ENCODE measurements at places on chromosomes 3 and 15.

DNA sequence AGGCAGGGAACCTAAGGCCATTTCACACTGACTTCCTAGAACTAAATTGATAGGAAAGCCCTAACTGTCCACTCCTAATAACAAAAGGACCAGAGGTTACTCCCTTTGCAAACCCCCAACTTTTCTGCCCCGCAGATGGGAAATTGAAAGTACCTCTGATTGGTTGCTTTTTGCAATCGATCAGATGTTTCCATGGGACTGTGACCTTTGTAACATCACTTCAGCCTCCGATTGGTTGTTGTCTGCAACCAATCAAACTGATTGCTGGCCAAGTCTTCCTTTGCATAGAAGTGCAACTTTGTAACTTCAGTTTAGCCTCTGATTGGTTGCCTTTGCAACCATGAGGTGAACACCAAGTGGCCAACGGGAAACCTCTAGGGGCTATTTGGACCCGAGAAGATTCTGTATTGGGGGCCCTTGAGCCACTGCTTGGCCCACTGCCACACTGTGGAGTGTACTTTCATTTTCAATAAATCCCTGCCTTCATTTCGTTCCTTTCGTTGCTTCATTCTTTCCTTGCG is 11.3 kb upstream of the KNL1 start:
- DNase-seq = no peak

DNA sequence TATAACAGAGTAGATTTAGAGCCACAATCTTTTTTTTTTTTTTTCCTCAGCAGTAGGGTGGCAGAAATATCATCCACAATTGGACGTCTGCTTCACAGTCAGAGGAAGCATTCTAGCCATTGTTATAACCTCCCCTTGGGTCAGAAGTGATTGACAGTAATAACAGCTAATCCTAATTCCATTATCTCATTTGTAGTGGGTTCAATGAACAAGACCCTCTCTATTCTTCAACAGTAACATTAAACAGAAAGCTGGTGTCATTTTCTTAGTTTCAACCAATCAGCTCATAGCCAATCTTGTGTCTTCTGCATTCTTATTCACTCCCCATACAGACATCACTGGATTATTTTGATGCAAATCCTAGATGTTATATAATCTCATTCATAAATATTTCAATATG is 44.6 kb downstream of the QTRT2 start:
- DNase-seq = no peak

- no peak for DNase-seq
Observed at GRCh38 chr3:46701181-46701939, at the start of gene TMIE. TSS of gene TMIE (plus strand) at chr3:46701392. CDS start at chr3:46701488, 96 bp downstream.

DNA sequence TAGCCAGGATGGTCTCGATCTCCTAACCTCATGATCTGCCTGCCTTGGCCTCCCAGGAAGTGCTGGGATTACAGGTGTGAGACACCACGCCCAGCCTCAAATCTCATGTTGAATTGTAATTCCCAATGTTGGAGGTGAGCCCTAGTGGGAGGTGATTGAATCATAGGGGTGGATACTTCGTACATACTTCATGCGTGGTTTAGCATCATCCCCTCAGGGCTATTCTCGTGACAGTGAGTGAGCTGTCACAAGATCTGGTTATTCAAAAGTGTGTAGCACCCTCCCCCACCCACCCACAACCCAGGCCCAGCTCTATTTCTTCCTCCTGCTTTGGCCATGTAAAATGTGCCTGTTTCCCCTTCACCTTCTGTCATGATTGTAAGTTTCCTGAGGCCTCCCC is 236.9 kb upstream of the IL12A start:
- no peak for DNase-seq

GRCh38 chr3:196979545-196979944 is 10.9 kb upstream of the PIGZ start:
- DNase-seq = no peak

- DNase-seq = no peak
Observed at GRCh38 chr15:25777037-25777436, 86.1 kb downstream of the ATP10A start.

GRCh38 chr3:112010636-112011035 is 11.9 kb downstream of the TAGLN3 start:
- no peak for DNase-seq

GRCh38 chr3:170162052-170162451 is 19.5 kb downstream of the PHC3 start:
- DNase-seq = no peak

DNA sequence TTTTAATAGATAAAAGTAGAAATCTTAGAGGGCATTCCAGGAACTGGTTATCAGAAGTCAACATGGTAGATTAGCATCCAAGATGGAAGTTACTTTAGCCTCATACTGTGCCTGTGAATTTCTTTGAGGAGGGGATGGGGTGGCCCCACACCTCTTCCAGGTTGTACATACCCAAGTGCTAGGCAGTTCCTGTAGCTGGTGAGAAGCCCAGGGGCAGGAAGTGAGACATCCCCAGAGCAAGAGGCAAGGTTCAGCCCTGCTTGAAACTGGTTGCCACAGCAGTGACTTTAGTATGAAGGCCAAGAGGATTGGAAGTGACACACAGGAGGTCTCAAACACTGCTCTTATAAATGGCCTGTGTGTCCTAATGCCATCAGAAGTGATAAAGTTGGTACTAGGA is 11.9 kb downstream of the GTPBP8 start:
- no peak for DNase-seq

DNA sequence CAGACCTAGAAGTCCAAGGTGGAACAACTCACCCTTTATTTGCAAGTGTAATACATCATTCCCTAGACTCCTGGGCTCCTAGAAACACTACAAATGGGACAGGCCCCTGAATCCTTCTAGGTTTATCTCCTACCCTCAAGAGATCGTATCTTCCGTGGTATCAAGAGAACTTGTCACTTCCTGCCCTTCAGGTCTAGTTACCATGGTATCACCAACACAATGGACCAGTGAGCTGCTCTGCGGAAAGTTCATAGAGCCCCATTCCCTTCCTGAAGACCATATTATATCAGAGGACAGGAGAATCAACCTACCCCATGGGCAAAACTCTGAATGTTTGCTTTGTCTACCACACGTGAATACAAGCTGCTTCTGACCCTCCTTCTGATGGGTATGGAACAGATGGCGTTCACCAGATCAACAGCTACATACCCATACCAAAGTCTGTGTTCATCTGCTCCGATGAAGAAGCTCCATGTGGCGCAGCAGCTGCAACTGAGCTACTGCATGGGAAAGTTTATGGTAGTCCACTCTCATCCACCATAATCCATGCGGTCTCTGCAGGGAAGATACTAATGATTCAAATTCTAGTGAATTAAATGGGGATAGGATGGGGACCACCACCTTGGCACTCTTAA is 84.6 kb upstream of the KLF13 start:
- DNase-seq = no peak

GRCh38 chr15:83653639-83654378 is at the start of gene ADAMTSL3:
TSS of gene ADAMTSL3 (plus strand) at chr15:83654123. CDS start at chr15:83655762, 1,639 bp downstream.
- no peak for DNase-seq

DNA sequence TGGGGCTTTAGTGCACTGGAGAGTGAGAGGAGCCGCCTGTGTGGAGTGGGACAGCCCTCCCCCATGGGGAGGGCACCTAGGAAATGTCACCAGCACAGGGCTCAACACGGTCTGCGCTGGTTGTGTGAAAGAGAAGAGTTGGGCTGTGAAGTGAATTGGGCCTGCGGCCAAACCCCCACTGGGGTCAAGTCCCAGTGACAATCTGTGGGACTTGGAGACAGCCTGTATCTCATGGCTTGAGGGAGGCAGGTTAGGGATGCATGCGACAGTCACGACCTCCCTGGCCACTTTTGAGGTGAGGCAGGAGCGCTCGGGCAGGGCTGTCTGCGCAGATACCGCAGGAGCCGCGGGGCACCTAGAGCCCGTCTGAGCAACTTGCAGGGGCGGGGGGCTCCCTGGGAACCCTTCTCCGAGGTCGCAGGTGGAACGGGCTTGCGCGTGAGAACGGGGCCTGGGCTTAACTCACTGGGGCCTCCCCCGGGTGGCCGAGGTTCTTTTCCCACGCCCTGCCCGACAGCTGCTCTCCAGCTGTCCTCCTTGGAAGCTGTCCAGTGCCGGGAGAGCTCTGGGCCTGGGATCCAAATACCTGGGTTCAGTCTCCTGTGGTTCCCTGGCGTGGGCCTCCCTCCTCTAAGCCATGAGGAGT is 77.4 kb downstream of the SNRK start:
- no peak for DNase-seq

DNA sequence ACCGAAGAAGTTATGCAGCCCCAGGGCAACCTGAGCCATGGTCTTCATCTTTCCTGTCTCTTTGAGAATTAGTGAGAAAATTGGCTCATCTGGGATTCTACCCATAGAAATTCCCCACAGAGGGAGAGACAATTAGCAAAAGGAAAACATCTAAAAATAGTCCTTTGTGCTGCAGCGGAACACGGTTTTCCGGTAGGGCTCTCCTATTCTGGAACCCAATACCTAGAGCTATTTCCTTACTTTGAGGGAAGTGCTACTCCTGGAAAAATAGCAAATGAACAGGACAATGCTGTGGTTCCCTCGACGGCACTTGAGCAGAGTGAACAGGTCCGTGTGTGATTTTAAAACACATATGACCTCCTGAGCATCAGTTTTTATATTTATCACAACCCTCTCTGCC is 210.5 kb downstream of the FGF12 start:
- DNase-seq = no peak

GRCh38 chr3:115403786-115404185 is 219.5 kb upstream of the GAP43 start:
- DNase-seq = no peak

DNA sequence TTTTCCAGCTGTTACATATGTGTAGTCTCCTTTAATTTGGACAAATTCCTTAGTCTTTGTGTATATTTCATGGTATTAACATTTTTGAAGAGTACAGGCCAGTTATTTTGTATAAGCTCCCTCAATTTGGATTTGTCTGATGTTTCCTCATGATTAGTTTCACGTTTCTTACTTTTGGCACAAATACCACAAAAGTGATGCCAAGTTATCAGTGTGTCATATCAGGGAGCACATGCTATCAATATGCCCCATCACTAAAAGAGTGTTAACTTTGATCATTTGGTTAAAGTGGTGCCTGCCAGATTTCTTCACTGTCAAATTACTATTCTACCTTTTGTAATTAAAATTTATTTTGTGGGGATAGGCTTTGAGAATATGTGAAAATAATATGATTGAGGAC is 14.6 kb downstream of the PCNP start:
- no peak for DNase-seq

GRCh38 chr3:10556312-10556711 is 50.9 kb upstream of the ATP2B2 start:
- no peak for DNase-seq

DNA sequence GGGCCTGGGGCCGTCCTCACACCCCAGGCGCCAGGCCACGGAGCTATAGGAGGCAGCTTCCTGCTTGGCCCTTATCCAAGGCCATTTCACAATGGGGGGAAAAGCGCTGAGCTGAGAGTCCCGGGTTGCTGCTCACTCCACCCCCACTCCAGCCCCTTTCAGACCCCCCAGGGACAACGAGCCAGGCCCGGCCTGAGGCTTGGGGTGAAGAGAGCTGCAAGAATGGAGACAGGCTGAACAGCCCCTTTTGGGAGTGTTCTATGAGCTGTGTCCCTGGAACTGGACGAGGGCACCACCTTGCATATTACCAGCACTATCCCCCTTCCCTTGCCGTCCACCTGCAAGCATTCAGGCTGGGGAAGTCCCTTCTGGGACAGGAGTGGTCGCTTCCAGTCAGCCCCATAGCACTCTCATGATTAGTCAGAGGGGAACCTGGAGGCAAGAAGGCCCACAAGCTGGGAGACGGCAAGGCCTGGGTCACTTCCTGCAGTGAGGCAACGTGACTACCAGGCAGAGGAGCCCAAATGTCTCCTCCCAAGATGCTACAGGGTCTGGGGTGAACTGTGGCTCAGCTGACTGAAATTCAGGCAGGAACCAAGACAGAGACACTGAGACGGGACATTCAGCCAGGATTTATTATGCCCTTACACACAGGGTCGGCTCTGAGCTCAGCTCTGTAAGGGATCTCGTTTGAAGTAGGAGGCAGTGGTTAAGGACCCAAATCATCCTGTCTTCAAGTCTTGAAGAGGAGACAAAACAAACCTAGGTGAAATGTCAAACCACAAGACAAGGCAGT is 8.6 kb upstream of the SRP14 start:
- DNase-seq = no peak

DNA sequence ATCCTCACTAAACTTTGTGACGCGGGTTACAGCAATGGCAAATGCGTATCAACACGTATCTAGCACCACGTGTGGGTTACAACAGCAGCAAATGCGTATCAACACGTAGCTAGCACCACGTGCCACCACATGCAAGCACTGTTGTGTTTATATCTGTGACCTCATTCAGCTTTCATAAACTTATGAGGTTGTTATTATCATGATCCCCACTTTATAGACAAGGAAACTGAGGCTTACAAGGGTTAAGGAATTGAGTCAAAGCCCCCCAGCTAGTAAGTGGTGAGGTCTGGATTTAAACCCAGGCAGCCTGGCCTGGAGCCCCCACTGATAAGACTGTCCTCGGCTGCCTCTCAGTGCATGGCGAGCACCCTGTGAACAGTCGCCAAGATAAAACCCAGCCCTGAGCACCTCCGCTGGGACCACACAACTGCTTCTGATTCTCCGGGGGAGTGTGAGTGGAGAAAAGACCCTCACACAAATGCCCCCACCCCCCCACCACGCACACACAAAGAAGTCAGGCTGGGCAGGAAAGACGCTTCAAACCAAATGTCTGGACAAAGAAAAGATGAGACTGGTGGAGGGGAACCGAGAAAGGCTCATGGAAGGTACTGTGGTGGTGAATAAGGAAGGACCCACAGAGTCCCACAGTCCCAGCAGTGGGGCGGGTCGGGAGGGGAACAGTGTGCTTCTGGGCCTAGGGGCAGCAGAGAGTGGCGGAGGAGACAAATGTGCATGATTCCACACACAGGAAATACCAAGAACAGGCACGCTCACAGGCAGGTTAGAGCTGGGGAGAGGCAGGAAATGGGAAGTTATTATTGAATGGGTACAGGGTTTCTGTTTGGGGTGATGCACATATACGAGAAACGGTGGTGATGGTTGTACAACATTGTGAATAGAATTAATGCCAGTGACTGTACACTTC is 173.4 kb downstream of the XXYLT1 start:
- no peak for DNase-seq

GRCh38 chr15:100261302-100262240 is 80.2 kb downstream of the ADAMTS17 start:
- DNase-seq = no peak

DNA sequence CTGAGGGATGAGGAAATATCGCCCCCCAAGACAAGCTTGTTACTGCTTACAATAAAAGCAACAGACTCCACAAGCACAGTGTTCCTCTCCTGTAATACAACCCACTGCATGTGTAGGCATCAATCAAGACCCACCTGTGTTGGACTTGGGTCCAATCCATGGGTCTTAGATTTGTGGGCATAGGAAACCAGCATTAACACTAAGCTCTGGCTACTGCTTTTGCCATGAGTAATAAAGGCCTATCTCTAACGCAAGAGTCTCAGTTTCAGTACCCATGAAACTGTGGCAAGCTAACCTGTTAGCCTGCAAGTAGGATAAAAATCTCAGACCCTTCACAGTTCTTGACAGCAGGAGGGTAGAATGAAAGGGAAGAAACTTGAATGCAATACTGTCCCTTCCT is 5.2 kb upstream of the EIF1B start:
- DNase-seq = no peak

GRCh38 chr3:51311055-51311454 is 74.0 kb upstream of the MANF start:
- no peak for DNase-seq

Data from stimulated activated CD8-positive, alpha-beta memory T cell treated with anti-CD3 and anti-CD28 coated beads, Interleukin-7, amount 100 ng/mL, for 1 hour (primary cell).